ENCODE measurements at places on chromosomes 16 and 17. TPM values are rescaled to one million over a fixed set of nuclear protein-coding genes. Genes with fewer than 3 reads are reported as not detected.

The KRTAP4-6 gene
- polyA plus RNA-seq = not detected

The DLX3 gene
- 0.41 TPM for polyA plus RNA-seq

The SLC5A11 gene
- 0.08 TPM for polyA plus RNA-seq

The QRICH2 gene
- polyA plus RNA-seq = 1.4 TPM

The HCRT gene
- not detected for polyA plus RNA-seq

The UMOD gene
- not detected for polyA plus RNA-seq

The NXN gene
- 13.0 TPM for polyA plus RNA-seq

GRCh38 chr16:88194397-88195268 is 188.1 kb upstream of the ZNF469 start:
- no peak for DNase-seq

- no peak for DNase-seq
These were observed 113.2 kb downstream of the SOX9 start for GRCh38 chr17:72233986-72234385.

DNA sequence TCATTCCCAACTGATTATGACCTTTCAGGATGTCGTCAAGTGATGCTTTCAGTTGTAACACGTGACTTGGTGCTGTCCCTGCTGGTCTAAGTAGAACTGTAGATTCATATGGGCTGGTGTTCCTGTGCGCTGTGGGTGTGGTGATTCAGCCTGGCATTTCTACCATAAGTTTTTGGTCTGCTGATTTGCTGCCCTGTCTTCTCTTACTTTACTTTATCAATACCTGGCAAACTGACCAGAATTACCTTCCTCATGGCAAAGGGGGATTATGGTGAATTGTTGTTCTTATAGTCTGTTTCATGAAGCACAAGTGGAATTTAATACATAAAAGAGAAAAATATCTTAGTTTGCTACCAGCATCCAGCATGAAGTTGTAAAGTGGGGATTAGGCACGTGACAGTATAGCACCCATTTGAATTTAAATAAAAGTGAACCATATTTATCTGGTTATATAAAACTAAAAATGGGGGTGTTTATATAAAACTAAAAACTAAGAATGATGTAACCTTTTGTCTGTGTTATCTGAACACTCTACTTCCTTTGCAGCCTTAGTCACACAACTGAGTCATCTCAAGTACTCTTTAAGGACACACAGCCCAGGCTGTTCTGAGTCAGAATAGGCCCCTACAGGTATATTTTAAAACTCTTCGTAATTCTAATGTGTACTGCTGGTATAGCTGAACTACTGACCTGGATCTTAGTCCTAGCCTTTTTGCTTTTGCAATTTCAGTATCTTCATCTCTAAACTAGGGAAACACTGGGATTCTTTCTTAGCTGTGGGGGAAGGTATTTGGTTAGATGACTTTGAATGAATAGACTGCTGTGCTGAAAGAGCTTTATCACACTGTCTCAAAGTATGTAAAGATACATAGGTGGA is 28.3 kb downstream of the TTC19 start:
- DNase-seq = no peak

DNA sequence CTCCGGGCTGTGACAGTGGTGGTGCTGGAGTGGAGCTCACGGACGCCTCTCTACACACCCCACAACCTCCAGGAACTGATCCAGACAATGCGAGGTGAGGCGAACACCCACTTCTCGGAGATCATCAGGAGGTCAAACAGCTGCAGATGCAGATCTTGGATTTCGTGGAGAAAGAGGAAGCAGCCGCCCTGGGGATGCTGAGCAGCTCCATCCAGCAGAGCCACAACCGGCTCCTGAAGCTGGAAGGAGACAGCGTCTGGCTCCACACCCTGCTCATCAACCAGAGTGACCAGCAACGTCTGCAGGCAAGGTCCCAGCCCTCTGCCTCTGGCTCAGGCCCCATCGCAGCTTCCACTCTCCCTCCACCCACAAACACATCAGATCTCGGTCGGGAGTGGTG is 13.2 kb upstream of the SLC16A5 start:
- DNase-seq = no peak

DNA sequence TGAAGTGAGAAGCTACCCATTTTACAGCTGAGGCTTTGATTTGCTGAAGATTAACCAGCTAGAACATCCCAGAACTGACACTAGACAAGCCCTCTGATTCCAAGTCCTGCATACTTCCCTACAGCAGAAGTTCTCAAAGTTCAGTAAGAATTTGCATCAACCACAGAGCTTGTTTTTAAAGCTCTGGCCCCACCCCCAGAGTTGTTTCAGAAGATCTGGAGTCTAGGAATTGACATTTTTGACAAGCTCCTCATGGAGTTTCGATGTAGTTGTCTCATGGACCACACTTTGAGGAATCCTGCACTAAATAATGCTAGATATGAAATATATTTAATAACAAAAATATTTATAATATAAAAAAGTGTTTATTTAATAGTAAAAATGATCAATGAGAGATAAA is 120.3 kb upstream of the ADAMTS18 start:
- DNase-seq = no peak

GRCh38 chr17:34420254-34420766 is 57.3 kb upstream of the CCL1 start:
- DNase-seq = no peak

- DNase-seq = no peak
These were observed 28.1 kb downstream of the SERPINF1 start for GRCh38 chr17:1789936-1790335.

- no peak for DNase-seq
These were observed 22.7 kb downstream of the FTO start for GRCh38 chr16:53726625-53727024.

- no peak for DNase-seq
These were observed 36.6 kb upstream of the TMEM132E start for GRCh38 chr17:34542700-34543336.

GRCh38 chr17:64147110-64148016 is 17.4 kb upstream of the ERN1 start:
- DNase-seq = no peak

DNA sequence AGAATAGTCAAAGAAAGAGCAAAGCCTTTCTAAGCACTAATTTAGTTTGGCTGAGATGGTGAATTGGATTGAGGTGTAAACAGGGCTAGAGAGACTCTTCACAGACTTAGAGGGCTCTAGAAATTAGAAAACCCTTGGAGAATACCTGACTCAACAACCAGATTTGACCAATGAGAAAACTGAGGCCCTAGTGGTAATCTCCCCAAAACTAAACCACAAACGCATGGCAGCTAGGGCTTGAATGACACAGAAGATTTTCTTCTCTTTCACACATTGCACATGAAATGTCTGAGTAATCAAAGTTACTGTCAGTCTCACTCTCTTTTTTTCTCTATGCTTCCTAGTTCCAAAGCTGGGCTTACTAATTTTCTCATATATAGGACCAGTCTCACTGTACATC is 314.5 kb upstream of the KCNJ16 start:
- DNase-seq = no peak

DNA sequence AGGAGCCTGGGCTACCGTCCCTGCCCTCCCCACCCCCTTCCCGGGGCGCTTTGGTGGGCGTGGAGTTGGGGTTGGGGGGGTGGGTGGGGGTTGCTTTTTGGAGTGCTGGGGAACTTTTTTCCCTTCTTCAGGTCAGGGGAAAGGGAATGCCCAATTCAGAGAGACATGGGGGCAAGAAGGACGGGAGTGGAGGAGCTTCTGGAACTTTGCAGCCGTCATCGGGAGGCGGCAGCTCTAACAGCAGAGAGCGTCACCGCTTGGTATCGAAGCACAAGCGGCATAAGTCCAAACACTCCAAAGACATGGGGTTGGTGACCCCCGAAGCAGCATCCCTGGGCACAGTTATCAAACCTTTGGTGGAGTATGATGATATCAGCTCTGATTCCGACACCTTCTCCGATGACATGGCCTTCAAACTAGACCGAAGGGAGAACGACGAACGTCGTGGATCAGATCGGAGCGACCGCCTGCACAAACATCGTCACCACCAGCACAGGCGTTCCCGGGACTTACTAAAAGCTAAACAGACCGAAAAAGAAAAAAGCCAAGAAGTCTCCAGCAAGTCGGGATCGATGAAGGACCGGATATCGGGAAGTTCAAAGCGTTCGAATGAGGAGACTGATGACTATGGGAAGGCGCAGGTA is 762 bp downstream of the CDK12 start:
- no peak for DNase-seq

Measured in aorta (tissue), 5 donors.